D721Med (cell line): ENCODE measurements at places on chromosomes 16 and 17.

DNA sequence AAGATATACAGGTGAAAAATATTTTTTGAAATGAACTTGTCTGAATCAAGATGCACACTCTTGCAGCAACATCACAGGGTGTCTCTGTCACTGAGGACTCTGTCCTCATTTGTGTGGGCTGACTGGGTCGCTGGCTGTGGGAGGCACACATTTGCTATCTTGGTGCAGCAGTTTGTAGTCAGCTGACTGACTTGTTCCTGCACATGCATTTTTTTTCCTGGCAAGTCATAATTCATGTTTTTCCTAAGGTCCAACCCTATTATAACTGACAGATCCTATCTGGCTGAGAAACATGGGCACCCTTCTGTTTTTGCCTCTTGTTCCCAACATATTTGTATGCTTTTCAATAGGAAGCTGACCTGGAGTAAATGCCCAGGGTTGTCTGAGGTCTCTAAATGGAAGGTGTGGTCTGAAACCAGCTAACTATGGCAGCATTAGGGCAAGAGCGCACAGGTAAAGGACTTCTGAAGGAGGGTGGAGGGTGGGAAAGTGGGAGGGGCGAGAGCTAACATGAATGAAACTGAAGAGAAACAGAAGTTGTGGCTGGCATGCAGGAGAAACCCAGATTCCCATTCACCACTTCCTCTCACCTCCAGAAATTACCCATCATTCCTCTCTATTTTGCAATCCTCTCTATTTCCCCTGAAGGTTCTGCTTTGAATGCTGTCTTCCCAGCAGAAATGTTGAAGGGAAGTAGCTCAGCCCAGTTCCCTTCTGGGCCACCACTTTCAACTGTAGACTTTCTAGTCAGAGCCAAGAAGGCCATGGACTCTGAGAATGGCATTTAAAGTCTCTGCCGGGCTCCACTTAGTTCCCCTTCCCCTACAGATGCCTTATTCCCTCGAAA is 166.1 kb downstream of the PRKCA start:
- DNase-seq, result no peak

- DNase-seq, result no peak
Measured at GRCh38 chr17:720706-721539, 6.3 kb upstream of the VPS53 start.

DNA sequence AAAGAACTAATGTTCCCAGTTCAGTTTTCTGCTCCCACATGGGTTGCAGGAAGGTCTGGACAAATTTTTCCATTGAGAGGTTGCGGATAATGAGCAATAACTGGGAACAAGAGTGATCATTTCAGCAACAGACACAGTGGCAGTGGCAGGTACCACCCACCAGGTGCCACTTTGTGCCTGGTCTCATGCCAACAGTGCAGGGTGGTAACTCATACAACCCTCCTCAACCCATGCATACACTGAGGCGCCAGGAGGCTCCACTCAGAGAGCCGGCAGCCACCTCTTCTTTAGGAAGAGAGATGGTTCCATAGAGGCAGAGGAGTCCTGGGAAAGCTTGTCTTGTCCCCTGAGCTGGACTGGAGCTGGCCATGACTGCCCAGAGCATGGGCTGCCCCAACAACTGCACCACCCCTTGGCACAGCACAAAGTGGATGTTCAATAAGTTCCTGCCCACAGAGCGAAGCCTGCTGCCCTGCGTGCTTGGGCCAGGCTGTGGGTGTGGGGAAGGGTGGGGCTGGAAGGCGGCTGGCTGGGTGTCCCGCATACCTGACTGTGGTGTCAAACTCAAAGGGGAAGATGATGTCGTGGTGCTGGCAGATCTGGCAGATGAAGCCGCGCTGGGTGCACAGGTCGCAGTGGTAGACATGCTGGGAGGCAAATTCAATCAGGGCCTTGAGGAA is 6.4 kb upstream of the ARHGAP27 start:
- DNase-seq, result no peak

- no peak for DNase-seq
Measured at GRCh38 chr16:84315422-84315821, 20.7 kb downstream of the WFDC1 start.
